ENCODE measurements at places on chromosomes 2 and 18.

DNA sequence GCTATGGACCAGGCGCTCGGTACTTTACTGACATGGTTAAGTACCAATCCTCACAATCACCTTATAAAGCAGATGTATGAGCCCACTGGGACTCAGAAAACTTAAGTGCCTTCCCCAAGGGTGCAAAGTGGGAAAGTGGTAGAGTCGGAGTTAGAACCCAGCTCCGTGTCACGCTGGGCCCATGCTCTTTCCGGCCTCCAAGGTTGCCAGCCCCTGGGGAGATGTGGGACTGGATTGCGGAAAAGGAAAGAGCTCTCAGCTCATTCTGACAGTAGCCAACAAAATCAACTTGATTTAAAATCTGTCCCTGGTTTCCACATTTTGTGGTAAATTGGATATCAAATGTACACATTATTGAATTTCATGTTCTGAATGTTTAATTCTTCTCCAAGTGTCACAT is 403.8 kb downstream of the DCDC2C start:
- no peak for DNase-seq

DNA sequence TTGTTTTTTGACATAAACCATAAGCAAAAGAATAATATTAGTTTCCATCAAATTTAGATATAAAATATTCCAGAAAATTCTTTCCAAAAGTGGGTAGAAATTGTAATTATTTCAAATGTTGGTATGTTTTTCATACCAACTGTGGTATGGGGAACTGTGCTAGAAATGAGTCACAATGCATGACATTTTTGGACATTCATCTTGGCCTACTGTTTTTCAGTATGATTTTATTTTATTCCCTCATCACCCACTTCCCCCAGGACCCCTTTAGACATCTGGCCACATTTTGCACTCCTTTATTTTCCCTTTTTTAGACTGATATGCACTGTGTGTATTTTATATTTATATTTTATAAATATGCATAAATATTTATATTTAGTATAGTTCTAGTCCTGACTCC is 97.1 kb downstream of the DPP4 start:
- DNase-seq, result no peak

- no peak for DNase-seq
These were observed 82.6 kb upstream of the ST8SIA3 start for GRCh38 chr18:57269756-57270155.

- no peak for DNase-seq
These were observed 22.9 kb downstream of the CYP27A1 start for GRCh38 chr2:218804817-218805216.

GRCh38 chr2:98975611-98976010 is 39.6 kb upstream of the CRACDL start:
- DNase-seq, result no peak

GRCh38 chr2:42721898-42722297 is 42.0 kb downstream of the OXER1 start:
- no peak for DNase-seq

GRCh38 chr2:47193607-47194006 is 38.5 kb upstream of the STPG4 start:
- DNase-seq, result peak; percentile 45

DNA sequence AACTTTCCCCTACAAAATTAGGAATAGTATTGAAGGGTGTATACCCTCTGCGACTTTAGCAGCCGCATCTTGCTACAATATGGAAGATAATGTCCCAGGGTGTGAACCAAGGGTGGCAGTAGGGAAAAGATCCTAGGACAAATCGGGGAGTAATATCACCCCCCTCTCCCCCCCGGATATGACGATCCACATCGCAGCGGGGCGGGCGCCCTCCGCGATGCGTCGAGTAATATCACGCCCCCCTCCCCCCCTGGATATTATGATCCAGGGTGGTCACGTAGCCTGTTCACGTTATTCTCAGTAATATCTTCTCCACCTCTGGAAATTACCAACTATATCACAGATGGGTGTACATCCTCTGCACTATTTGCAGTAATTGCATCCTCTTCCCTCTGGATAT is 82.9 kb downstream of the DAPL1 start:
- DNase-seq, result no peak

GRCh38 chr2:166439078-166439477 is 55.0 kb downstream of the SCN7A start:
- no peak for DNase-seq

DNA sequence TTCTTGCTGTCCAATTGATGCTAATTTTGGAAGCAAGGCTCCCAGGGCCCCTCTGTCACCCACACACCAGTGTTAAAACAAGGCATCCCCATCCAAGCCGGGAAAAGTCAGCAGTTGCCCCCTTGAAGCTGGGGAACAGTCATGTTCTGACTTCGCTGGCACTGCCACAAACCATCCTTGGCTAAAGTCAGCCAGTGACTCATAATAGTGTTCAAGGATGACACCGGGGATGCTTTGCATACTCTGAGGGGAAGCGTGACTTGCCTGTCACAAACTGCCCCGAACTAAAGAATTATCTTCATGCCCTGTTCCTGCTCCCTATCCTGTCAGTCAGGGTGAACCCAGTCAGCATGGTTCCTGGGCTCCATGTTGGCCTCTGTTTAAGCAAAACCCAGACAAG is 37.0 kb downstream of the TGFA start:
- DNase-seq, result no peak

- no peak for DNase-seq
These were observed 791.9 kb upstream of the SOX11 start for GRCh38 chr2:4900242-4900641.

DNA sequence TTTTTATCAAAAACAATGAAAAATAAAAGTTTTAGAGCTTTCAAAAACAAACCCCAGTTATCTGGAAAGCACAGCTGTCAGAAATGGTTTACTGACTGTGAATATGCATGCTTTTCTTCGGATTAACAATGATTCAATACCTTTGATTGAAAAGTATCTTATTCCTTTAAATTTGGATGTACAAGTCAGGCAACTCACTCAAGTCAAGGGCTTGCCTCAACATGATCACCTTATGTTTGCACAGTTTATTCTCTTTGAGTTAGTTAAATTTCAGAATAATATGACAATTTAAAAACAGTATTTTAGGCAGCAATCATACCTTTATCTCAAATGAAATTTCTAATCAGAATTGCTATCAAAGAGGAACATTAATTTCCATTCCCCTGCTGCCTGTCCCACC is 108.8 kb upstream of the FOSL2 start:
- DNase-seq, result no peak

DNA sequence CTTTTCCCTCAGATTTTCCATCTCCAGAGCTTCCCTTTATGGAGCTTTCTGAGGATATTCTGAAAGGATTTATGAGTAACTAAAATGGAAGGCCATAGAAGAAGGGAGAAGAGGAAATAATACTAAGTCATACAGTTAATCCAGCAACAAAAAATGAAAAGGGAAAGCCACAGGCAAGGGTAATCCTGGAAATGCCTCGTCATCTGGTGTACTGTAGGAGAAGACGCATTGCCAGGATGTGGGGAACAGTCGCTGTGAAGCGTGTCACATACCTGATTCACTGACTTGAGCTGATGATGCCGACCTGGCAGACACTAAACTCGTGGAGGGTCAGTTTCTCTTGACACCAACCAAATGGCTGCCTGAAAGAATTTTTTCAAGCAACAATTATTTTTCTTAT is 34.7 kb upstream of the ALPP start:
- no peak for DNase-seq

DNA sequence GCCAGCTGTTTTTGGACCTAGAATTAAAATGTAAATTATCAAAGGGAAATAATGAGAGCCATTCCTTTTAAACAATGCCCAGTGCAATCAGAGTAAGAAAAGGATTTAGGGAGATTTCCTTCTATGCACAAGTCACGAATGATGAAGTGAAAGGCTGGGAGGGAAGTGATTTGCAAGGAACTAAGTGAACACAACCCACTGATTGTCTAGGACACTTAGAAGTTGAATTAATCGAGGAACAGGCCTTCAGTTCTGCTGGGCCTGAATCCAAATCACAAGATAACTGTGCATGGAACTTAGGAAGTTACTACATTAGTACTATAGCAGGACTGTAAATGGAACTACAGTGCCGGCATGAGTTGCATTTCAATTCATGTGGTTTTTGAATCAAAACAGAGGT is 17.7 kb downstream of the MAP2 start:
- DNase-seq, result no peak

GRCh38 chr2:11744631-11745394 is 1.6 kb upstream of the LPIN1 start:
- peak; percentile 80 for DNase-seq

GRCh38 chr2:96591494-96591893 is 46.6 kb downstream of the KANSL3 start:
- no peak for DNase-seq

GRCh38 chr2:192899466-192899865 is 704.7 kb upstream of the TMEFF2 start:
- DNase-seq, result no peak

GRCh38 chr18:61782545-61782944 is 110.3 kb downstream of the RNF152 start:
- DNase-seq, result no peak

DNA sequence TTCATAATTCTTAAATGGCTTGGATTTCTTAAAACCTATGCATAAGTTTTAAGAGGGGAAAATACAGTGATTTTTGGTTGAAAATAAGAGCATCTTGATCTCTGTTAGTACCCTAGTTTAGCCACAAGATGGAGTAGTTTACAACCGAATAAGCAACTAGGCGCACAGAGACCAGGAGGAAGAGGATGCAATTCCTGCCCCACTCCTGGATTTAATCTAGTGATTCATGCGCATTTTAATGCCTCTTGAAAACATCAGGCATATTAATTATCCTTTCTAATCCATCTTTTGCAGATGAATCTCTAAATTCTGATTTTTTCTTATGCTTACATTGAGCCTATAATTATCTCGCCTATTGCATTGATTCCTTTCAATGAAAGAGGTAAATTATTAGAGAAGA is 76.7 kb downstream of the MRPS9 start:
- peak; percentile 77 for DNase-seq

DNA sequence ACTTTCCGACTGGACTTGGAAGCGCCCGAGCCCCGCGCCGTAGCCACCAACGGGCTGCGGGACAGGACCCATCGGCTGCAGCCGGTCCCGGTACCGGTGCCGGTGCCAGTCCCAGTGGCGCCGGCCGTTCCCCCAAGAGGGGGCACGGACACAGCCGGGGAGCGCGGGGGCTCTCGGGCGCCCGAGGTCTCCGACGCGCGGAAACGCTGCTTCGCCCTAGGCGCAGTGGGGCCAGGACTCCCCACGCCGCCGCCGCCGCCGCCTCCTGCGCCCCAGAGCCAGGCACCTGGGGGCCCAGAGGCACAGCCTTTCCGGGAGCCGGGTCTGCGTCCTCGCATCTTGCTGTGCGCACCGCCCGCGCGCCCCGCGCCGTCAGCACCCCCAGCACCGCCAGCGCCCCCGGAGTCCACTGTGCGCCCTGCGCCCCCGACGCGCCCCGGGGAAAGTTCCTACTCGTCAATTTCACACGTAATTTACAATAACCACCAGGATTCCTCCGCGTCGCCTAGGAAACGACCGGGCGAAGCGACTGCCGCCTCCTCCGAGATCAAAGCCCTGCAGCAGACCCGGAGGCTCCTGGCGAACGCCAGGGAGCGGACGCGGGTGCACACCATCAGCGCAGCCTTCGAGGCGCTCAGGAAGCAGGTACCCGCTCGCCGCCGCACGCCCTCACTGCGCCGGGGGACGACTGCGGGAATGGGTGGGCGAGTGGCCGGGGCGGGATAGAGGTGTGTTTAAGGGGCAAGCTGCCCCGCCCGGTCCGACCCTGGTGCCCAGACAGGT is 713 bp downstream of the ATOH8 start:
- DNase-seq, result peak; percentile 65

- no peak for DNase-seq
These were observed 318.0 kb downstream of the ALK start for GRCh38 chr2:29603341-29603740.

GRCh38 chr2:209321076-209321475 is 102.8 kb upstream of the MAP2 start:
- no peak for DNase-seq

DNA sequence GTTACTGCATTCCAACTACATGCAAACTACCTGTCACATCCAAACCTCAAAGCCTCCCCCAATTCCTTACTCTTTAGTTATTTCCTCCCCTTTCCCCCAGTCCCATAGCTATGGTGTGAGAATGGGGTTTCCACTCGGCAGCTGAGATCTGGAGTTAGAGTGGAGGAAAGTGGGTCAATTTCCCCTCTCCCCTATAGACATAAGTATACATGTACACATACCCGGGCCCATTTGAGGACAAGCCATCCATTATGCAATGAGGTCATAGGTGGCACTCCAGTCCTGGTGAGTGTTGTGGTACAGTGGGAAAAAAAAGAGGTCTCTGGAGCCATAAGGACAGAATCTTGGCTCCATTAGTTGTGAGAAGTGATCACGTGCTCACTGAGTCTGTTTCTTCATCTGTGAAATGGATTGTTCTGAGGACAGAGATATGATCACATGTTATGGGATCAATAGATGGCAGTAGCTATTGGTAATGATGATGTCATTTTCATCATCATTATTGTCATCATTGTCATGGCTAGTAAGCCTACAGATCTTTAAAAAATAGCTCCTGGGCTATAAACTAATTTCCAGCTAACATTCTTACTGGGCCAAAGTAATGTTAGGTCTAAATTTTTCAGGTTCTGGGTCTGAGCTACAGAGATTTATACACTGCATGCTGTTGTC is 119.0 kb downstream of the BCL2L11 start:
- no peak for DNase-seq

GRCh38 chr18:46433121-46433826 is 223.7 kb downstream of the LOXHD1 start:
- DNase-seq, result no peak

- no peak for DNase-seq
These were observed 395.3 kb upstream of the NXPH2 start for GRCh38 chr2:139175510-139175909.

DNA sequence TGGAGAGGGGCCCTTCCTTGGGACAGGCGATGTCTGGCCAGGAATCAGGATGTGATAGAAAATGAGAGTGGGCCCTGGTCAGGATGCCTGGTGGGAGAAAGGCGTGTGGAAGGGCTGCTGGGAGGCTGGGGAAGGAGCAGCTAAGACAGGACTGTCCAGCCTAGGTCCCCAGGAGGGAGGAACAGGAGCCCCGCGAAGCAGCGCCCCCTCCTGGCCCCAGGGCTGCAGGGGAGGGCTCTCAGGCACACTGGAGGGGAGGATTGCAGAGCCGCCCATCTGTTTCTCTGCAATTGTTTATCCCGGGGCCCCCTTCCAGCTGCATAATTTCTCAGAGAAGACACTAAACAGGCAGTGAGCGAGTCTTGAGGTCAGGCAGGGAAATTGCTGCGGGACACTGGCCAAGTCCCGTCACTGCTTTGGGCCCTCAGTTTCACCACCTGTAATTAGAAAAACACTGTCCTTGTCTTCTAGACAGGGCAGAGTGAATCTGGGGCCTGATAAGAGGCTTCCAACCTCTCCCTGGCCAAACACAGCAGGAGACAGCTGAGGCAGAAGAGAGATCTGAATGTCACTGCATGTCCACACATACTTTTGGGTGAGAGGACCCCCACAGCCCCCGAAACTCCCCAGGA is 3.9 kb upstream of the NPPC start:
- peak; percentile 88 for DNase-seq

GRCh38 chr2:84970868-84971509 is at the start of gene KCMF1:
Gene KCMF1 (plus strand): TSS chr2:84971161. CDS start chr2:84971452, 291 bp downstream.
- DNase-seq, result peak; percentile 86
